Iris pigment epithelial cell (primary cell): ENCODE measurements at places on chromosomes 6 and 20.

- DNase-seq = peak; percentile 40
These were observed 458.7 kb upstream of the HSF2 start for GRCh38 chr6:121940728-121941127.

DNA sequence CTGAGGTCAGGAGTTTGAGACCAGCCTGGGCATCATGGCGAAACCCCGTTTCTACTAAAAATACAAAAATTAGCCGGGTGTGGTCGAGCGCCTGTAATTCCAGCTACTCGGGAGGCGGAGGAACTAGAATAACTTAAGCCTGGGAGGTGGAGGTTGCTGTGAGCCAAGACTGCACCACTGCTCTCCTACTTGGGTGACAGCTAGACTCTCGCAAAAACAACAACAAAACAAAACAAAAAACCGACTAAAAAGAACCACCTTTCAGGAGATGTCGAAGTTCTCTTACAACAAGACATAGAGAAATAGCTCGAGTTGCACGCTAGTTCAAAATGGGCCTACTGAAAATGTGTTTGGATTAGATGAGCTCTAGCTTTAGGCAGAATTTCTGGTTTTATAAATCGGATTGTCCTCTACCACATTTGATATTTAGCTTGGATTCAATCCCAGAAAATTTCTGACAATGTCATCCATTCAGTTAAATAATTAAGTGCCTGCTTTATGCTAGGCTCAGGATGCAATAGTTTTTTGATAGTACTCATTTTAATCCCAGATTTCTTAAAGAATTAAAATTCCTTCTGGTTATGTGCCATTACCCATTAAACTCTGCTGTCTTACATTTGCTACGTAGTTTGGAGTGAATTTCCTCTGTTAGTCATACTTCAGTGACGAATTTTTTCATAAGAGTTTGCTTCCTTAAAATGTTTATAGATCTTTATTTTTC, 137.5 kb upstream of the SHLD1 start:
- peak; percentile 78 for DNase-seq

- peak; percentile 57 for DNase-seq
These were observed 58.5 kb downstream of the DLL1 start for GRCh38 chr6:170232186-170233002.

DNA sequence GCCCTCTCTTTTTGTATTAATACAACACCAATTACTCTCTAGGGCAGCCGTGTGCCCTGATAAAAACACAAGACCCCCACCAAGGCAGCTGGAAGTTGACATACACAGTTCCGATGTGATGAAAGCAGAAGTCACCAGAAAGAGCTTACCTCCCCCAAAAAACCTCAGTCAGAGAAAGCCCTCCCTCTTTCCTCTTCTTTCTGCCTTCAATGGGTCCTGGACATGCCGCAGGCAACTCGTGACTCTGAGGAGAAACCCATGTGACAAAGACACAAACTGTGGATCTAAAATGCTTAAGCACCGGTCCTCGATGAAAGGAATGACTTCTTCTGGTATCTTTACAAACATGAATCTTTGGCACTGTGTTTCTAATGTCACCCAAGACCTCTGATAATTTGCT, 117.7 kb upstream of the CCDC28A start:
- DNase-seq = no peak

DNA sequence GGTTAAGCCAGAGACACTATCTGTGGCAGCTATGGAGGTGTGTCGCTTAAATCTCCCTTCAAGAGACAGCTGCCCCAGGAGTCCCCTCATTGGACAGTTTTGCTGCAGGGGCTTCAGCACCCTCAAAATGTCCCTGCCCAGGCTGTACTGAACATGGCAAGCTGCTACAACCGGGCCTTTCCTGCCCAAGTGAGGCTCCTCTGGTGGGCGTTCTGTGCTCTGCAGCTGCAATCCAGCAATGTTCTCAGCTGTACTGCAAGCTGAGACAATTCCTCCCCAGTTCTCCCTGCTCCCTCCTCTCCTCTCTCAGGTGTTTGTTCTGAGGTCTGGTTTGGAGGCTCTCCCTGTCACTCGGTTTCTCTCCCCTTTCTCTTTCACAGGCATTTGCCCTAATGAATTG, 190.8 kb upstream of the LAMP5 start:
- DNase-seq = no peak

GRCh38 chr20:46022411-46023147, 6.4 kb upstream of the SLC12A5 start:
- DNase-seq = no peak

- peak; percentile 62 for DNase-seq
These were observed 174.1 kb downstream of the COL21A1 start for GRCh38 chr6:56073315-56073714.

GRCh38 chr6:25130518-25130917, 148.7 kb upstream of the CARMIL1 start:
- no peak for DNase-seq

DNA sequence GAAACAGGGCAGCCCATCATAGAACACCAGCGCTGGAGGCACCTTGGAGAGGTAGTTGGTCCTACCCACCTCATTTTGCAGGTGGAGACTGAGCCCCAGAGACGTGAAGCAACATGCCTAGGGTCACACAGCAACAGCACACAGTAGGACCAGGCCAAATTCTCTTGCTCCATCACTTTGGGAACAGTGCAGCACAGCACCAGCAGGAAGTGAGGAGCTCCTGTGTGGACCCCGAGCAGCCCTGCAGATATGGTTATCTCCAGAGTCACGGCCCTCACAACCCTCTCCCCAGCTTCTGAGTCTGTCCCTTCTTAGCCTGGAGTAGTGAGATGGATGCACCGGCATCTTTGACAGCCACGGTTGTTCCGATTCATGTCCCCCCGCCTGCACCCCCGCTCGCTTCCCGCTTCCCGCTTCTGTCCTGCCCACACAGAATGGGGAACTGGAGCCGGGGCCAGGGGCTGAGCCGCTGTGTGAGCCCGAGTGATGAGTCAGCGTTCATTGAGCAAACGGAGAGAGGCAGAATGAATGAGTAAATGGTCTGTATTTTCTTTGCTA, 72.6 kb upstream of the DUSP22 start:
- DNase-seq = peak; percentile 61

- DNase-seq = no peak
These were observed 20.3 kb upstream of the BTN3A2 start for GRCh38 chr6:26344658-26345057.

DNA sequence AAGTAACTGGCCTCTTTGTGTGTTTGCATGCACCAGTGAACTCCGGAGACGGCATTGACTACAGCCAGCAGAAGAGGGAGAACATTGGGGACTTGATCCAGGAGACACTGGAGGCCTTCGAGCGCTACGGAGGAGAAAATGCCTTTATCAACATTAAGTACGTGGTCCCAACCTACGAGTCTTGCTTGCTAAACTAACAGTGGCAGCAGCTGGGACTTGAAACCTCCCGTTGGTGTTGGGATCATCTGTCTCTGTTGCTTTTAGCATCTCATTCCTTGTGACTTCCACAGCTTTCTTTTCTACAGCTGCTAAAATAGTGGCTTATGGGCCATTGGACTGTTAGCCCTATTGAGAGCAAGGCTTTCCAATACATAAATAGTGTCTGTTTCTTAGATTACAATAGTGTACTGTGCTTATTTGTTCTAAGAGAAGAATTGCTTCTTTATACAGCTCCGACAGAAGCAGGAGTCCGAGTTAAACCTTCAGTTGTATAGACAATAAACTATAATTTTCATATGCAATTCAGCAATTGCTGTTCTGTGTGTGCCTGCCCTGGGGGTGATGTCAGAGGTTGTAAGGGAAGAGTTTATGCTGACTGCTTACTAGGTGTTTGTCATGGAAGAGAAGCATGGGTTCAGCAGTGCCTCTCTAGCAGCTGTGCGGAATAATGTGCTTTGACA, 99.6 kb upstream of the QKI start:
- DNase-seq = no peak

GRCh38 chr6:165519316-165519715, 143.7 kb downstream of the PDE10A start:
- DNase-seq = peak; percentile 0

GRCh38 chr6:37480118-37480736, 19.5 kb downstream of the CCDC167 start:
- no peak for DNase-seq
